Inflammatory macrophage treated with lipopolysaccharide for 1 hour (primary cell): ENCODE measurements at places on chromosomes 3 and 15.
A peak's percentile ranks its signal among the peaks of the same experiment; 100 is the strongest.

DNA sequence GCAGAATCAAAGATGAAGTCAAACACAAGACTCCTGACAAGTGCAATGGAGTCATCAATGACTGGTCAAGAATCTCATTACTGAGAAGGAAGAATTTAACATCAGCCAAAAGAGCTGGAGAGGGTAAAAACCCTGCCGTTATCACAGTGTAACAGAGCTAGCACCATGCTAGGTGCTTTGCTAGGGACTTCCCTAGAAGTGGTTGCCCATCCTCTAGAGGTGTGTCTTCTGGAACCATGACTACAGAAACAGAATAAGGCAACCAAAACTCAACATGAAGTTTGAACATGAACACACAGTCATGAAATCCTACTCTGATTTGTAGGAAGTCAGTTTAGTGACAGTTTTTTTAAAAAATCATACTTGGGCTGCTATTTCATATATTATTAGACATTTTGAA, 9.5 kb downstream of the ACAD11 start:
- DNase-seq = no peak

DNA sequence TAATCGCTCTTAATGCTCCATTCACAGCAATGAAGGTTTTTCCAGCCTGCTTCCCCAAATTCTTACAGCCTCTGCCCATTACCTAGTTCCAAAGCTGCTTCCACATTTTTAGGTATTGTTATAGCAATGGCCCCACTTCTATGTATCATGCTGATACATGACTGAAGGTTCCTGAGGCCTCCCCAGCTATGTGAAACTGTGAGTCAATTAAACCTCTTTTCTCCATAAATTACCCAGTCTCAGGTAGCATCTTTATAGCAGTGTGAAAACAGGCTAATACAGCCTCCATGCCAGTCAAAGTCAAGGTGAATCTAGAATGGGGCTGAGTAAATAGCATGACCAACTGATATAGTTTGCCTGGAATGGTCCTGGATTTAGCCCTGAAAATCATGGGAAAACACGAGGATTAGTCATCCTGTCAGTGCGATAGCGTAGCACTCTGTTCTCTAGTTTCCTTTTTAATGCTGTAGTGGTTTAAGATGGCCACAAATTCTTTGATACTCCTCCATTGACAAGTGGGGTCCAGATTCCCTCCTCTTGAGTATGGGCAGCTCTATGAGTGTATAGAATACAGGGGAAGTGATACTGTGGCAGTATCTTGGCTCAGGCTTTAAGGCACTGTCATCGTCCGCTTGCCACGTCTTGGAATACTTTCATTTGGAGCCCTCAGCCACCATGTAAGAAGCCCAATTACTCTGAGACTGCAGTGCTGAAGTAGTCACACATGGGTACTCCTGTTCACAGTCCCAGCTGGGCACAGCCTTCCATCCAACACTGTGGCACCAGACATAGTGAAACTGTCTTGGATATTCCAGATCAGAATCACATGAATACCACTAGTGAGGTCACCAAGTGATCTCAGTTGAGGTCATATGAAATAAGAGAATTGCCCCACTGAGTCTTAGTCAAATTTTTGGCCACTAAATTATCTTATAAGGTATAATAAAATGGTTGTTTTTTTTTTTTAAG, 94.0 kb upstream of the PLCL2 start:
- peak; percentile 57 for DNase-seq

GRCh38 chr15:97189162-97189780, 771.2 kb upstream of the ARRDC4 start:
- DNase-seq = no peak

- DNase-seq = no peak
These were observed 24.2 kb upstream of the ERICH6 start for GRCh38 chr3:150727653-150728502.

DNA sequence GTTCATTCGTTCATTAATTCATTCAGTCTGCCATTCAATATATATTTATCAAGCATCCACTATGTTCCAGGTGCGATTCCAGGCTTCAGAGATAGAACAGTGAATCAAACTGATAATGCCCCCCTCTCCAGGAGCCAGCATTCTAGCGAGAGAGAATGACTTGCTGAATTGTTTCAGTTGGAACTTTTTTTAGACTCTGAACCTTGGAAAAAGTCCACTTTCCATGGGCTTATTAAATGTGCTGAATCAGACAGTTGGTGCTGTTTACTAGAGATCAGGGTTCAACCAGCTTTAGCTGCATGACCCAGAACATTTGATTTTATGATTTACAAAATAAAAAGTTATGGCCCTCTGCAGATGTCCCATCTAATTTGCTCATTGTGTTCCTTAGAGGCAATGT, 213.2 kb downstream of the THSD4 start:
- no peak for DNase-seq

- DNase-seq = no peak
These were observed 8.1 kb downstream of the FAM3D start for GRCh38 chr3:58658508-58658907.

DNA sequence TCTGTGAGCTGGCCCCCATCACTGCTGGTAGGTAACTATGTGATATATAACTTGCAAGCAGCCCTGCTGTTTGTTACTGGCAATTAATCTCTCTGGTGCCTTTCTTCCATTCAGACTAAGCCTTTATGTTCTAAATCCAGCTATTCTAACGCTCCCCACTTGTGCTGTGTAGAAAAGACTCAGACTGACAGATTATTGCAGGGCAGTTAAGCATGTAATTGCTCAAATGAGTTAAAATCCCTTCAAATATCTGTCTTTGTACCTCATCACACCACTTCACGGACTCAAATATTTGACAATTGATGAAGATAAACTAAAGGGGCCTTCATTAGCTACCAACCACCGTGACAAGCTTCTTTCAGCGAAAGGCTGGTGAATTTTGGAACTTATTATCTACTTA, 416.2 kb downstream of the NR2F2 start:
- no peak for DNase-seq

GRCh38 chr3:141272906-141273662, 41.5 kb downstream of the PXYLP1 start:
- no peak for DNase-seq

- DNase-seq = no peak
These were observed 213.3 kb downstream of the SLC9A9 start for GRCh38 chr3:143634991-143635390.

- DNase-seq = no peak
These were observed 182.1 kb upstream of the TP63 start for GRCh38 chr3:189449084-189449483.

GRCh38 chr15:69713726-69714559, 261.3 kb downstream of the RPLP1 start:
- no peak for DNase-seq

- DNase-seq = no peak
These were observed 509.6 kb downstream of the IGSF11 start for GRCh38 chr3:118525077-118525476.

DNA sequence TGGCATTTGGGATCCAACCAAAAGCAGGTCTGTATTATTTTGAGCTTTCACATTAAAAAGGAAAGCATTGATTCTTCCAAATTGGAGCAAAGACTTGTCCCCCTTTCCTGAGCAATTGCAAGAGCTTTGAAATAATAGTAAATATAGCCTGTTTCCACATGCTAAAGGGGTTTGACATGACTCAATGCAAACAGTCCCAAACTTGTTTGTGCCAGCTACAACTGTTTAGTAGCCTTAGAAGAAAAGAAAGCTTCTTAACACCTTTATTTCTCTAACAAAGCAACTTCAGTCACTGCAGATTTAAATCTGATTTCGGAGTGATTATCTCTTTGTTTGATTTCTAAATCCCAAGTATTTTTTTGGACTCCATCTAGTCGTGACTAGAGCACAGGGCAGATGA, 180.2 kb downstream of the SEMA6D start:
- no peak for DNase-seq

GRCh38 chr15:29590701-29591100, 231.6 kb downstream of the TJP1 start:
- DNase-seq = no peak

GRCh38 chr3:195762249-195762585, 41.4 kb downstream of the MUC20 start:
- no peak for DNase-seq

DNA sequence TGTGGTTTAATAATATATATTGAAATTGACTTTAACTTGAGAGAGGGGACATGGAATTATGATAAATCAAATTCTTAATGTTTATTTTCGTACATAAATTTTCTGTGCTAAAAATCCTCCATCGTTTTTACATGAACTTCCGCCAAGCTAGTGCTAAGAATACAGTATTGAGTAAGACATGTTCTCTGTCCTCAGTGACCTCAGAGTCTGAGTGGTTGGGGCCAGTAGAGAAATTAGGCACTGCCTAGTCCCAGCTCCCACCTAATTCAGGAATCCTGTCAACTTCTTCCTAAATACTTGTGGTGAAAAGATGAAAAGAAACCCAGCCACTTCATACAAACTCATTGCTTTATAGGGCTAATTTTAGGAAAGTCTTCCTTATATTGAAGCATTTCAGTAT, 110.3 kb downstream of the PPP2R3A start:
- DNase-seq = peak; percentile 64

GRCh38 chr3:109943181-109943580, 605.8 kb upstream of the DPPA4 start:
- no peak for DNase-seq

GRCh38 chr3:30020380-30020779, 586.0 kb upstream of the TGFBR2 start:
- no peak for DNase-seq

DNA sequence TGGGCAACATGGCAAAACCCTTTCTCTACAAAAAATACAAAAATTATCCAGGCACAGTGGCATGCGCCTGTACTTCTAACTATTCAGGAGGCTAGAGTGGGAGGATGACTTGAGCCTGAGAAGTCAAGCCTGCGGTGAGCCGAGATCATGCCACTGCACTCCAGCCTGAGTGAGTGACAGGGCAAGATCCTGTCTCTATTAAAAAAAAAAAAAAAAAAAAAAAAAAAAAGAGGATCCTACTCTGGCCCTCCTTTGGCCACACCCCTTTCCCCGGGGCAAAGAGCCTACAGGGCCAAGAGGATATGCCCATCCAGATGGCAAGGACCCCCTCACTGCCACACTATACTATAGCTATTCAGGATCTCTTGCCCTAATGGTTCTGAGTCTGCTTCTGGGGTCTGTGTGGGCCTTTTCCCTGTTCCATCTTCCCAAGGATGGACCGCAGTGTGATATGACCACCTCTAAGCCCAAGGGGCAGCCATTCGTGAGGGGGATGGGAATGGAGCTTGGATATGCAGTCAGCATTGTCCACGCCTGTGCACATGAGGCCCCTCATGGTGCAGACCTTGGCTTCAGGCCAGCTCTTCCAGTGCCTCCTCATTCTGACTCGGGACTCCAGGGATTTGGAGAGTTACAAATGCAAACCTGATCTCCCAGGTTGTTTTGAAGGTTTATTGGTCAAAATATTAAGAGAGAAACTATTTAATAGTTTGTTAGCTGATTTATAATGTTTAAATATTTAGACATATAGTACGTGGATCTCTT, 7.3 kb downstream of the TYRO3 start:
- DNase-seq = peak; percentile 62

DNA sequence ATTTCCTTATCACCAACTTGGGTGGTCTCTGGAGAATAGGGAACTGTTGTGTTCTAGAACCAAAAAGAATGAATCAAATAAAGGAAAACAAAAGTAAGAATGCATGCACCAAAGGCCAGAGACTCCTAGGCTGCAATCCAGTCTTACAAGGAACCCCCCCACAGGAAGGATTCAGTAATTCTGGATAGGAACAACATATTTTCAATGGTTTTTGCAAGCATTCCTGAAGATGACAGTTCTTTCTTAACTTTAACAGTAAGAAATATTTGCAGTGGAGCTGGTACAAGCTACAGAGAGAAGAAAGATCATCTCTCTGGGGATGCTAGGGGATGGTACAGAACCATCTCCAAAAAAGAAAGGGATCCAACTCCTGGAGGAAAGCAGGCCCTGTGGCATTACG, 116.2 kb upstream of the CHRM5 start:
- DNase-seq = no peak

- peak; percentile 50 for DNase-seq
These were observed 61.9 kb upstream of the C3orf80 start for GRCh38 chr3:160163229-160163878.

DNA sequence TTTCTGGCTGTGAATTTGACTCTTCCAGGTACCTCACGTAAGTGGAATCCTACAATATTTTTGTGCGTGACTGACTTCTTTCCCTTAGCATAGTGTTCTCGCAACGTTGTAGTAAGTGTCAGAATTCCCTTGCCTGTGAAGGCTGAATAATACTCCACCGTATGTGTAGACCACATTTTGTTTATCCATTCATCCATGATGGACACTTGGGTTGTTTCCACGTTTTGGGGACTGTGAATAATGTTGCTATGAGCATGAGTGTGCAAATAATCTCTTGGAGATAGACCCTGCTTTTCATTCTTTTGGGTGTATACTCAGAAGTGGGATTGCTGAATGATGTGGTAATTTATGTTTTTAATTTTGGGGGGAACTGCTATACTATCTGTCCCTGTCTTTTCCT, 82.2 kb downstream of the APBA2 start:
- DNase-seq = no peak

DNA sequence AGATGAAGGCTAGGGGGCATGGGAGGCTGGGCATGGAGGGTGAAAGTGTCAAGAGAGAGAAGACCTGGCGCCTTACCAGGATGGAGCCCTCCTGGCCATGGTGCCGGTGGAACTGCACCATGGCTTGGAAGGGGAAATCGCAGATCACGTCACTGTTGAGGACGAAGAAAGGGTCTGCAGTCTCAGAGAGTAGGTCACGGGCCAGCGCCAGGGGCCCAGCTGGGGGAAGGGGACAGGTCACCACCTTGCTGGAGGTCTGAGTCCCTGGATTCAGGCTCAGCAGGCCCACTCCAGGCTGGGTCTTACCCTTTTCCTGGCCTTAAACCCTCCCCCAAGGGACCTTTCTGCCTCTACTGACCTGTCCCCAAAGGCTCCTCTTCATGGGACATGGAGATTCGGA, 855 bp downstream of the GMPPB start:
- no peak for DNase-seq

- peak; percentile 15 for DNase-seq
These were observed 35.0 kb upstream of the CAPN7 start for GRCh38 chr3:15171096-15171495.

GRCh38 chr3:72273615-72274014, 488.7 kb upstream of the PROK2 start:
- no peak for DNase-seq

DNA sequence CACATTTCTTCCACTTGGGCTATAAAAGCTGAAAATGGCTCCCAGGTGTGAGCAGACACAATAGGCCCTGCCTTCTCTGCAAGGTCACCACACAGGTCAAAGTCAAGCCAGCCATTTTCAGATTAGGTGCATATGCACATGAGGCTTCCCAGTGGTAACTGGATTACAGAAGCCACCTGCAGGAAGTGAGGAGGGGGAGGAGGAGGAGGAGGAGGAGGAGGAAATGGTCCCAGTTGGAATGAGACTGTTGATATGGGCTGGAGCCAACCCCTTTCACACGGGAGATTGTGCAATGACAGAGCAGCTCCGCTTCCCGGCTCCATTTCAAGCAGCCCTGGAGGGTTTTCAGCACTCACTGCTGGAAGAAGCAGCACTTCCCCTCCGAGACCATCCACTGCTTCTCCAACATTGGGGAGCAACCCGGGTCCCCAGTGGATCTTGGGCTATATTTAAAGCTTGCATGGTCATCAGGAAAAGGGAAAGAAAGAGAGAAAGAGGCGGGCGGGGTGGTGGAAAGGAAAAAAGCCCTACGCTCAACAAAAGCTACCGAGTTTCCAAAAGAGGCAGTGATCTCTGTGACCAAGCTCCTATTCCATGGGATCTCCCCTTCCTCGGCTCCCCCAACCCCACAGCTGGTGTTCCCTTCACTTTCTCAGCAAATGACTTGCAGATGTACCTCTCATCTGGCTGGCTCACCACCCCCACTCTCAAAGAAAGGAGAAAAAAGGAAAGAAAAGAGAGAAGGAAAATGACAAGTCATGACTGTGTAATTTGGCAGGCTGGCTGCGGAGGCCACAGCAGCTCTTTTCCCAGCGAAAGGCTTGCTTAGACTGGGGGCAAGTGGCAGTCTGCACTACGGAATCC, 58.3 kb downstream of the LRIG1 start:
- DNase-seq = no peak
